ENCODE measurements at places on chromosomes 11 and 22.

DNA sequence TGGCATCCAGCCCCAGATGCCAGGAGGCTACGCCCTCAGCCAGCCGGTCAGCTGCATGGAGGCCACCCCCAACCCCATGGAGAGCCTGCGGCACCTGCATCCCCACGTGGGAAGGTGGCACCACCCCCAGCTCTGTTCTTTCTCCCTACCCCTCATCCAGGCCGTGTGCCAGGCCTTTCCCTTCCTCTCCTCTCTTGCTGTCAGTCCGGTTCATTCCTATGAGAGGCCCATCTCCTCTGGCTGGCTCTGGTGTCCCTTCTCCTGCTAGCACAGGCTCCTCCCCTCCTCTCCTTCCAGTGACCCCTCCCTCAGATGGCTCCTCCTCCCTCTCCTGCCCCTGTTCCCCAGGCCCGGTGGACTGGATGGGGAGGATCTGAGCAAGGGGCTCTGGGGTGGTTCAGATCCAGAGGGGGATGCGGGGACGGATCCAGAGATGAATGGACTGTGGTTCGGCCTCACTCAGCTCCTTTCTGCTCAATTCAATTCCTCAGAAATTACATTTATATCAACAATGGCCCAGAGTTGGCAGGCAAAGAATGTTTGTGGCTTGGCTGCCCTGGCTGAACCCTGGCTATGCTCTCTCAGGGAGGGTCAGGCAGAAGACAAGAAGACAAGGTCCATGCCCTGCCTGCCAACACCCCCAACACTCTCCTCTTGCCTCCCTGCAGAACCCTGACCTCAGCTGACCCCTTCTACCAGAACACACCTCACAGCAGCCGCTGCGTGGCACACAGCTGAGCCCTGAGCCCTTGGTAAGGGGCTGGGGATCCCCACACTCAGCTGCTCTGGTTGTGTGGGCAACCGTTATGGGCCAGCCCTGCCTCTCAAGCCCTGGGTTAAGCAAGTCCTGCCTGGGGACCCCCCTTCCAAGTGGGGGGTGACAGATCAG lies 18.5 kb upstream of the LRRC10B start:
- no peak for DNase-seq

DNA sequence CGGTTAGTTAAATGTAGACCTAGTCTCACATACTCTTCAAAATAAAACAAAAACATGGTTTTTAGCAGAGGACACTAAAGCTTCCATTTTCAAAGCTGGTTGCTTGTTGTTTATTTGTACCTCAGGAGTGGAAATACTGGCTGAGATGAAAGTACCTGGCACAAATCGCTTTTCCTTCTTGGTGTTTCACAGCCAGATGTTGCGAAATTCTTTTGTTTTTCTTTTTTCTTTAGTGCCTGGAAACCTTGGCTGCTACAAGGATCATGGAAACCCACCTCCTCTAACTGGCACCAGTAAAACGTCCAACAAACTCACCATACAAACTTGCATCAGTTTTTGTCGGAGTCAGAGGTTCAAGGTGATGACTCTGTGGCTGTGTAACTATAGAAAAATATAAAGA lies 48.3 kb downstream of the KREMEN1 start:
- no peak for DNase-seq

- no peak for DNase-seq
Measured at GRCh38 chr11:128372977-128373376, 214.4 kb downstream of the ETS1 start.

GRCh38 chr11:59295435-59295834 lies 63.3 kb upstream of the OR5AN1 start:
- DNase-seq, result no peak

DNA sequence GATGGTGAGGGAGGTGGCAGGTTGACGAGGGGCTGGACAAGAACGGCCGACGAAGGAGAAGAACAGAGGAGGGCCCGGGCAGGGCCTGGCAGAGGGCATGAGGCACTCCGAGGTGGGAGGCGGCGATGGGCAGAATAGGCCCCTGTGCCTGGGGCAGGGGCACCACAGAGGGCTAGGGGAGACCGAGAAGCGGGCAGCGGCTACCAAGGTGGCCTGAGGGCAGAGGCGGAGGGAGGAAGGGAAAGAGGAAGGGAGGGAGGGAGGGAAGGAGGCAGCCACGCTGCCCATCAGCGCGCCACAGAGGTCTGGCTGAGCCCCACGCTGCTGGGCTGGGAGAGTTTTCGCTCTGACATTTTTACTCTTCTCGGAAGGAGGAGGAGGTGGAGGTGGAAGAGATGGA lies 11.3 kb downstream of the LSP1 start:
- DNase-seq, result no peak

- no peak for DNase-seq
Measured at GRCh38 chr22:46000081-46001027, 23.4 kb upstream of the WNT7B start.

GRCh38 chr22:35313311-35314121 lies 13.8 kb downstream of the TOM1 start:
- DNase-seq, result peak; percentile 68

DNA sequence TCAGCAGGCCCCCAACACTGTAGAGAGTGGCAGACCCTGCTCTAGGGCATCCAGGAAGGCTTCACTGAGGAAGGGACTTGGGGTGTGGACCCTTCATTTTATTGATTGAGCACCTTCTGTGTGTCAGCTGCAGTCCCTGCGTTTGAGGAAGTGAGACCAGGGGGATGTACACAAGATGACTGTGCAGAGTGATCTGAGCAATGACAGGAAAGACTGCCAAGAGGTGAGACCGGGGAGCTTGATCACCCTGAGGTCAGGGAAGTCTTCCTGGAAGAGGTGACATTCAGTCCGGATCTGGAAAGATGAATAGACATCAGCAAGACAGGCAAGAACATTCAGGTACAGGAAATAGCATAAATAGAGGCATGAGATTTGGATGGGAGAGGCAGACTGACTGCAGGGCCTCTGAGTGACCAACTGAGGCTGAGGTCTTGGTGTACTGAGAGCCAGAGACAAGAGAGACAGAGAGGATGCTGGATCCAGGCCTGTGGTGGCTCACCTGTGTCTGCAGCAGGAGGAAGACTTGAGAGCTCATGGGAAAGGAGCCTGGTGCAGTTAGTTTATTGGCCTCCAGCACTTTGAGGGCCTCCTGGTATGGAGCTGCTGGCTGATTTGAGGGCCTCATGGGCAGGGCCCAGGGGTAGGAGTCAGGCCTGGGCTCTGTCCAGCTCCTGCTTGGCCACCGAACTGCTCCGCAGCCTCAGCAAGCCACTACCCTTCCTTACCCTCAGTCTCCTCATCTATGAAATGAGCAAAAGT lies 5.2 kb downstream of the DGAT2 start:
- DNase-seq, result no peak

DNA sequence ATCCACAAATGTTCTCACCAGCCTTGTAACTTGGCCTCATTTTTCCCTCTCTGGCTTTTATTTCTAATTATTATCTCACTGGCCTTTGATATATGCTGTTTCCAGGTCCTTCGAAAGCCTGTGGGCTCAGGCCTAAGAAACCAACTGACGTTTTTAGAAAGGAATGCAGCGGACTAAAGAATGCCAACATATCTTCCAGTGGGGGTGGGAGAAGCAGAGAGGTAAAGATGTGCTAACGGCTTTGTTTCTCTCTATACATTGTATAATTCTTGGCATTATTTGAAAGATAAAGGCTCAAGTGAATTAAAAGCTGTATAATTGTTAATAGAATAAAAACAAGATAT lies 28.2 kb downstream of the OR6Q1 start:
- no peak for DNase-seq
